ENCODE measurements at places on chromosomes 2 and 18.

- DNase-seq = peak; percentile 16
Measured at GRCh38 chr2:107525406-107525805, 301.3 kb upstream of the RGPD4 start.

DNA sequence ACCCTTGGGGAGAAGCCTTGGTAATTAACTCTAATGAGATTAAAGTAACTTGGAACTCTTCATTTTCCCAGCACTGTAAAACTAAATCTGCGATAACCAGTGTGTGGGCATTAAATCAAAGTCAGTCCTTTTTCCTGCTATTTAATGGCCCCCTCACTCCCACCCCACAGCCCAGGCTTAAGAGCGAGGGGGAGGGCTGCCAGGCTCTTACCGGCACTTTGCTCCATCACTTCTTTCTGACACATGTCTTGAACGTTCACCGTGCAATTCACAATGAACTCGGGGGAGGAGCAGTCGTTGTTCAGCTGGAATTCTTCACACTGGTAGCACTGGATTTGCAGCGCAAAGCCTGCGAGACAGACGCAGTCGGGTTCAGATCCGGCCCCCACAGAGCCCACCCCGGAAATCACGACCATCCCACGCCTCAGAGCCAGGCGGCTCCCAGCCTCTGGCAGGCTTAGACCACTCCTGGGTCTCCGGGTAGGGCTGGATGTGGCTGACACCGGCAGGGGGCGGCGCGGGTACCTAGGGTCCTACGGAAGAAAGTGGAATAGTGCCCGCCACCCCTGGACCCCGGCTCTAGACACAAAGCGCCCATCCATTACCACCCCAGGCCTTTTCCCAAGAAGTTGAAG, 1.7 kb downstream of the LYPD1 start:
- no peak for DNase-seq

- DNase-seq = no peak
Measured at GRCh38 chr2:155546721-155547555, 785.6 kb downstream of the NR4A2 start.

- DNase-seq = peak; percentile 87
Measured at GRCh38 chr2:65300761-65301711, 73.4 kb downstream of the ACTR2 start.

DNA sequence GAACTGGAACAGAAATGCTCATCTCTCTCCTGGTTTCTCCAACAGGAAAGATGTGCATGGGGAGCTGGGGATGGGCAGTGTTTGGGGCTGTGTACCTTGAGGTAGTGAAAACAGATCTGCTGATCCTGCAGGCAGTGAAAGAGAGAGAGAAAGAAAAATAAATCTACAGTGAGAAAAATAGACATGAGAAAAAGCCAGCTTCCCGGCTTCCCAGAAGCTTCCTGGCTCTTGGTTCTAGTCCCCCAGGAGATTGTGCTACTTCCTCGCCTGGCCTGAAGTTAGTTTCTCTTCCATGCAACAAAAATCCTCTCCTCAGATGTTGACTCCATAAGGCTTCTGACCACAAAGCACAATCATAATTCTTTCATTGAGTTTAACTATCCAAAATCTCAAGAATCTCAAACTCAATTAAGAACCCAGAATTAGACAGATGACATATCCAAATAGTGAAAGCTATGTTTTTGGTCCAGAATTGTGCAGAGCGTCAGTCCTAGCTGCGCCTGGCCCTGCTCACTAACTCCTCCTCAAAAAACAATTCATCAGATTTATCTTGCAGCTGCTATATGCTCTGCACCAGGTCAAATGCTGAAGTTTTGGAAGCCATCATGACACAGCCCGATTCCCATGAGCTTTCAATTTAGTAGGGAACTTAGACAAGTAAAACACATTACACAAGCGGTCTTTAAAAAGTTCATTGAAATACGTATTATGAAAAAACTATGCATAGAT, 20.1 kb upstream of the NAB1 start:
- peak; percentile 18 for DNase-seq

GRCh38 chr2:224638301-224638823, 53.2 kb upstream of the CUL3 start:
- DNase-seq = no peak

GRCh38 chr2:163693484-163693883, 42.3 kb downstream of the FIGN start:
- no peak for DNase-seq

DNA sequence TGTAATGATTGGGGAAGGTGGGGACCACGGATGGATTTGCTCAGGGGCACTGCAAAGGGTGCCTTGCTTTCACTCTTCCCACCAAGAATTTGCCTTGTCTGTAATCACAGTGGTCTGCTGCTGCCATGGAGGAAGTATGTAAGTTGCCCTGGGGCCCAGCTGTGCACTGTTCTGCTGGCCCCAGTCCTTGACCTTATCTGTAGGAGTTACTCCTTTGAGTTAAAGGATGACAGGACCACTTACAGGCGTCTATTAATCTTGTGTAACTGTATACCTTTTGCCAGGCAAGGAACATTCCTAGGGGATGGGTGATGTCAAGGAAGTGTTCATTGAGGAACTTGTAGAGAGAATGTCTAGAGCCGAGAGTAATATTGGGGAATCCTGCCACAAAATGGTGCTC, 212.8 kb upstream of the LRRTM1 start:
- no peak for DNase-seq

DNA sequence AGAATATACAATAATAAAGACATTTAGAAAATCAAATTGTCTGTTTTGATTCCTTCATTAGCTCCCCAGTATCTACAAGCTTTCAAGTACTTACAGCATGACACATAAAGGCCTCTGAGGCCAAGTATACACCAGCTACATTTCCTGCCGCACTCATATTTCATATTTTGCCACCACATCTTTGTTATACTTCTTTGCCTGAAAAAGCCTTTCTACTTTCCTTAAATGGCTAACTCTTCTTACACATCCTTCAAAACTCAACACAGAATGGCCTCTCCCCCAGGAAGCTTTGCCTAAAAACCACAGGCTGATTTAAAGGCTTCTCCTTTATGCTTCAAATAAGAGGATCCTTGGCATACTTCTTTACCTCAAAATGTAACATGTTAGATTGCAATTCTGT, 4.5 kb downstream of the STK17B start:
- peak; percentile 64 for DNase-seq
